Endothelial cell of coronary artery (primary cell): ENCODE measurements at places on chromosomes 5 and 9. TPM values are rescaled to one million over a fixed set of nuclear protein-coding genes. Genes with fewer than 3 reads are reported as not detected.

PAM gene
- 132 and 278 TPM in 2 replicates for total RNA-seq

NUTM2G gene
- not detected in 2 replicates for total RNA-seq

PCDHGA11 gene
- total RNA-seq, result 7.2 and 10.1 TPM in 2 replicates

DMXL1 gene
- total RNA-seq, result 19.2 and 28.8 TPM in 2 replicates

FRRS1L gene
- 0.28 TPM in 1 of 2 replicates, not detected in the other for total RNA-seq

KIF12 gene
- 0.18 TPM in 1 of 2 replicates, not detected in the other for total RNA-seq

BTNL9 gene
- total RNA-seq, result 0.19 and 0.27 TPM in 2 replicates

IL33 gene
- total RNA-seq, result 39.9 and 138 TPM in 2 replicates

LPAR1 gene
- total RNA-seq, result 0.09 and 3.3 TPM in 2 replicates

PLAC8L1 gene
- total RNA-seq, result 0.18 and 0.38 TPM in 2 replicates

NTRK2 gene
- 0.09 and 0.18 TPM in 2 replicates for total RNA-seq

GALNT12 gene
- 0.66 and 1.2 TPM in 2 replicates for total RNA-seq
